ENCODE measurements at places on chromosomes 2 and 18.

- DNase-seq, result no peak
Measured at GRCh38 chr2:118748245-118748885, 99.1 kb downstream of the EN1 start.

GRCh38 chr2:219820767-219821166, 193.3 kb downstream of the SLC4A3 start:
- no peak for DNase-seq

DNA sequence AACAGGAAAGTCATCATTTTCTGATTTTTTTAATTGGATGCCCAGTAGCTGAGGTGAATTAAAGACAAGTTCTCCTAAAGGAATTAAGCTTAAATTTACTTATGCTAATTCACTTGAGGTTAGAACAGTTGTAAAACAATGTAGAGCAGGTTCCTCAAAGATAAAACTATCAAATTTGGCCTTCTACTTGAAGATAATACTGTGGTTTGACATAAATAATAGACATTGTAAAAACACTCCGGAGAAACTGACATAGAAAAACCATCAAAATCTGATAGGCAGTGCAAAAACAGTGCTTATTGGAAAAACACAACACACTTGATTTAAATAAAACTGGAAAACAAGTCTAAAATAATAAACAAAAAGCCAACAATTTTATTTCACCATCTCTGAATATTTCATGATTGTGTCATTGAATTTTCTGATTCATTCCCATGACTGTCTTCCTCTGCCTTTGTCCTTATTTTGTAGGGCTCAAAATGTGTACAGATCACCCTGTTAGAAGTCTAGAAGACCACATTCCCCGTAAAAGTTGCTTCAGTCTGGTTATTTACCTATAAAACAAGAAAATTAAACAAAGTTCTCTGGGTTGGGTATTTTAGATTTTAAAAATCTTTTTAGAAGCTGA, 28.3 kb upstream of the SLC40A1 start:
- no peak for DNase-seq

DNA sequence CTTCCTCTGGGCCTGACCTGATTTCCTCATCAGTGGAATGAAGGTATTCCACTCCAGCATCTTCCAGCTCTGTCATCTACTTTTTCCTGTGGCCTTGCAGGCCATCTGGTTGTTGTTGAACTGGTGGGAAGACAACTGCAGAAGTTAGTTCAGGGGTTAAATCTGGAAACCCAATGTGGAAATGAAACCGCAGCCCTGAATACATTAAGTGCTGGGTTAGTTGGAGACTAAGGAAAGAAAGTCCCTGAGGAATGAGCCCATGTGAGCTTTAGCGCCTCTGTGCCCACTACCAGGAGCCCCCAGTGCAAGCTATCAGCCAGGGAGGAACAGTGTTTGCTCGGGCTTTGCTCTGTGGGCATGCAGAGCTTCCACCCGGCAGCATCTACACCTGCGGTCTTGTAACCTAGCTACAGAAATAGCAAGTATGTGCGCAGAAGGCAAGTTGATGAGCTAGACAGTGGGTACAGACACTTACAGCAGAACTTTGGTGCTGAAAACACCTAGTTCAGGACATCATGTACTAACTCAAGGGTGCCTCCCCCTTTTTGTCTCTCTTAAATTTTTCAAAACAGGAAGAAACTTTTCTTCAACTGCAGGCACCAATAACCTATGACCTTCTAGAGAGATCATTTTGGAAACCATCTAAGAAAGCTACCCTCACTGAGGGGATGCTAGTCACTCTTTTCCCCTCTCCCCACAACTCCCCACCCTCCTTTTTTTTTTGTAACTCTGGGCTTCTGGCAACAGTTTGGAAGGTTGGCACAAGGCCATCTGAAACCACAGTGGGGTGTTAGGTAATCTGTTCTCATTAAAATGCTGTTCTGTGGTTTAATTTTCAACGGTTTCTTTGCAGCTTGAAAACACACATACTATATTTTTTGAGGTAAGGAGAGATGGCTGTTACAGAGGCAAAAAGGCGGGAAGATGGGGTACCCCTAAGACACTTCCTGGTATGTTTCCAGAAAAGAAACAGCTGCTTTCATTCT, 18.3 kb upstream of the CXCR4 start:
- DNase-seq, result no peak

DNA sequence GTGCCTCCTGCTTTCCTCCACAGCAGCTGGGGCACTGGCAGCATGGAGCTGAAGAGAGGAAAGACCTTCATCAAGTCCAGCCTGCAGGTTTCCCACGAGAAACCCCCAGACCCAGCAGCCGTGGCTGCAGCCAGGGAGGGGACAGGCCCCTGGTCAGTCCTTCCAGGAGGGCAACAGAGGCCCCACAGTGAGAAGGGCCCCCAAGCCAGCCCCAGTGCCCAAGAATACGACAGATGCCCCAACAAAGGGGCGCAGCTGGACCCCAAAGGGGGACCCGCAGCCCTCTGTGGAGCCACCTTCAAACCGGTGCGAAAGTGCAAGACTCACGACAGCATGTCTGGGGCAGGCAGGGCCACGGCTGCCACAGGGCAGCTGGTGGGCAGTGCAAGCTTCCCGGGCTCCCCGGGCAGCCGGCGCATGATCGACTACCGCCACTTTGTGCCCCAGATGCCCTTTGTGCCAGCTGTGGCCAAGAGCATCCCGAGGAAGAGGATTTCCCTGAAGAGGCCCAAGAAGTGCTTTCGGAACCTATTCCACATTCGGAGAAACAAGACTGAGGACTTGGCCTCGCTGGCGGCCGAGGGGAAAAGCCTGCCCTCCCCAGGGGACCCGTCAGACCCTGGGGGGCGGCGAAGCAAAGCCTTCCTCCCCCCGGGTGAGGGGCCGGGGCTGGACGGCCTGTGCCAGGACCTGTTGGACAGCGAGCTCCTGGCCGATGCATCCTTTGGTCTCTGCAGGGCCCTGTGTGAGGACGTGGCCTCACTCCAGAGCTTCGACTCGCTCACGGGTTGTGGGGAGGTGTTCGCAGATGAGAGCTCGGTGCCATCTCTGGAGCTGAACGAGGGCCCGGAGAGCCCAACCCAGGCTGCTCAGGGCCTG, 6.9 kb downstream of the AMER3 start:
- no peak for DNase-seq

DNA sequence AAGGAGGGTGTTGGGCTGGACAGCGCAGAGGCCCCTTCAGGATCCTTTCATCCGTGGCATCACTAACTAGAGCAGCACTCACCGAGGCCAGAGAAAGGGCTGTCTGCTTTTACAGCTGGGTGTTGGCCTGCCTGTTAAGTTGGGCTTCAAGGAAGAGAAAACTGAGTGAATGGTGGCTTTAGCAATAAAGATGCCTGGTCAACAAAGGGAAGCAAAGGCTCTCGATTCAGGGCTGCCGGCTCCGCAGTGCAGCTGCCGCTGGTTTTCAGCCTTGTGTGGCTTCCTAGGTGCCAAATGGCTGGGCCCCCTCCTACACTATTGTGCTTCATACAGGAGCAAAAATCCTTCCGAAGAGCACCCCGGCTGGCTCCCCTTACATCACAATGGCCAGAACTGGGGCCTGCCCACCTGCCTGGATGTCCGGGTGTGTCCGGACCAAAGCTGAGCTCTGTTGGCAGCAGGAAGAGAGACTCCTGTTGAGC, 61.0 kb upstream of the GPR45 start:
- DNase-seq, result no peak

DNA sequence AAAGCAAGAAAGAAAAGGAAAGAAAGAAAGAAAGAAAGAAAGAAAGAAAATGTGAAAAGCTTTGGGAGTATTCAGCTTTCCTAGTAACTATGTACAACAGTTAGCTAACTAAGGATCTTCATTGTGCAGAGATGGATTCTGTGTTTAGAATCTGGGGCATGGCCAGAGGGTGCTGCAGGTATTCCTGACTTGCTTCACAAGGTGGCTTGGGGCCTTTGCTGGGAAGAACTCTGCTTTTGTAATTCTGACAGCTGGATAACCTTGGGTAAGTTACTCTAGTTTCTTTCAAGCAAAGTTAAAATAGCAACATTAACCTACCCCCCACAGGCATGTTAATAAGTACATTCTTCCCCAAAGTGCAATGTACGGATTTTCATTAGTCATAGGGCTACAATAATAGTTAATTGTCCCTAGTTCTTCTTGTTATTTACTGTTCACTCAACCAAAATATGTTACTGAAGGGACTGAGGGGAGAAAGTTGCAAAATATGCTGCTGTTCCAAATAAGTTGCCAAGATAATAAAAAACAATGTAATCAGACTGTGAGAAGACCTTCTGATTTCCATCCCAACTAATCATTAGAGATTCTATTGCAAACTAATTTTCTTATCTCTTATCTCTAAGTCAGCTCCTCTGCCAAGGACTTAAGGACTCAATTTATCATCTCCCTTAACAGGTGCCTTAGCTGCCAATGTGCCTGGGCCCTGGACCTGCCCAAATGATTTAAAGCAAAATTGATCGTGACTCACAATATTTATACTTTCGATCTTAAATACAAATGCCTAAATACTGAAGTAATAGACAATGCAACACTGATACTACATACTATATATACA, 50.3 kb downstream of the SERPINB8 start:
- no peak for DNase-seq

- no peak for DNase-seq
Measured at GRCh38 chr2:16716024-16716423, 50.4 kb upstream of the CYRIA start.

DNA sequence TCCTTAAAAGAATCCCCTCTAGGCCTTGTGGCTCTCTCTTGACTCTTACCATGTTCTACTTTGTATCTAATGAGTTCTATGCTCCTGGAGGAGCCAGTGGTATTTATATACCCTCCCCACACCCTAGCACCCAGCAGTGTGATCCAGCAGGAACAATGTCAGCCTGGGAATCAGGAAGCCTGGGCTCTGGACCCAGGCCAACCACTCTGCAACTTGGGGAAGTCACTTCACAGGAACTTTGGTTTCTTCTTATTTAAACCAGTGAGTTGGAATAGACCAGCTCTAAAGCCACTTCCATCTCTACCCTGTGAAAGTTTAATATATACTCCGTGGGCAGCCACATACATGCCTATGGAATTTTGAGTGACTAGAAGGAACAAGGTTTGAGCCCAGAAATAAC, 11.6 kb upstream of the SPTBN1 start:
- DNase-seq, result no peak

DNA sequence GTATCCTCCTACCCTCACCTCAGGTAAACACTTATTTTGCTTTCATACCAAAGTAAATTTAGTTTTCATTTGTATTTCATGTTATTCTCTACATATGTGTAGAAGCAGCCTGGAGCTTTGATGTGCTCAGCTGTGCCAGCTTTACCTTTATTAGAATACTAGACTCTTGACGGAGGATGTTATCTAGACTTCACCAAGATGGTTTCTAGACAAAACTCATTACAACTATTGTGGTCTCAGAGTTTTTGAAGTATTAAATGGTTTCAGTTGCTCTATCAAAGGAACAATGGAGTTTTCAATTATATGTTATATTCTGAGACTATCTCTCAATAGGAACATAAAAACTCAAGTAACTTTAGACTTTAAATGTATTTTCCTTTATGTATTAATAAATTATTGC, 5.0 kb upstream of the IL18RAP start:
- DNase-seq, result no peak

Measured in HT-29 (cell line).